ENCODE measurements at places on chromosomes 6 and 20.

DNA sequence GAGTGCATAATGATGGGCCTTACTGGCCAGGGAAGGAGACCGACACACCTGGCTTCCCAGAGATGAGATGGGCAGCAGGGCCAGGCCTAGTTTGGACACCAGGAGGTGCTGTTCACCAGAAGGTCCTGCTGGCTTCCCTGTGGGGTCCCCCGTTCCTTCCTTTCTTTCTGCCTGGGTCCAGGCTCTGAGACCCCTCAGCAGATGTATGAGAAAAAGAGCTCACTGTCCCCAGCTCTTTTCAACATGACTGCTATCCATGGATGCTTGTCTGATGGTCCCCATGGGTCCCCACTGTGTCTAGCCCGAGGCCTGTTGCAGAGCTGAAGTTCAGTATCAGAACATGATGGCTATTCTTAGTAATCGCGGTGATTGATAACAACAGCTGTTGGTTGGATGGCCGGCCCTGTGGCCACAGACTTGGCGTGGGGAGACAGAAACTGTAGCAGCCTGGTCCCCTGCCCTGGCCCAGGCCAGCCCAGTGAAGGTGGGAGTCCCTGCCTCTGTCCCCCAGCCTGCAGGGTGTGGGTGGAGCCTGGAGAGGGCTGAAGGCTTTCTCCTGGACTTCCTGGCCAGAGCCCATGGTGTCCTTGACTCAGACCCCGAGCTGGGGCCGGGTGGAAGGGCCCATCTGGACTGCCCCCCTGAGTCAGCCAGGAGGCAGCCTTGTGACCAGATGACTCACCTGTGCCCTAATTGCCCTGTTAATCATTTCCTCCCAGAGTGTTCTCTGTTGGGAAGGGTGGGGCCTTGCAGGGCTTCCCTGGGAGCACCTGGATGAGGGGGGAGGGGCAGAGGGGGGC, 9.9 kb upstream of the BAK1 start:
- peak; percentile 75 for DNase-seq

GRCh38 chr6:140915551-140915950, 1217.2 kb upstream of the GJE1 start:
- no peak for DNase-seq

- no peak for DNase-seq
Observed at GRCh38 chr6:52000064-52000463, 87.3 kb downstream of the PKHD1 start.

DNA sequence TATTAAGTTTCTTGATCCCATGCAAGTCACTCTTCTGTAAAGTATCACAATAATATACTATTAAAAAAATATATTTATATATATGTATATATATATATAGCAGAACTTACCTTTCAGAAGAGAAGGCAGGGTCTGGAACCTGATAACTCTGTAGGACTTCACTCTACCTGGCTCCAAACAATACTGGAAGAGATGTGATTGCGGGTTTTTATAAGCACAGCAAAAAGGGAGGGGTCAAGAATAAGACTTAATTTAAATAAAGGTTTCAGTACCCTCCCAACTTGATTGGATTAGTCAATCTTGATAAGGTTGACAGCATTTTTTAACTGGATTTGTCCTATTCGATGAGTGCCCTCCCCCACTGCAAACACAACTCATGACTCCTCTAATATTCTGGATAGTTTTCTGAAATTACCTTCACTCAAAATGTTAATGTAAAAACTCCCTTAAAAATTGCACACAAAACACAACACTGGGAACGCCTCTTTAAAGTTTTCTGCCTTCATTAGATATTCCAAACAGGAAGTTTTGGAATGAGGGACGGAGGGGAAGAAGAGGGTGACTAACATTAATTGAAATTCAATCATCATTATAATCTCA, 4.0 kb upstream of the ZNF217 start:
- DNase-seq, result no peak

GRCh38 chr20:24628985-24629384, 159.6 kb downstream of the SYNDIG1 start:
- DNase-seq, result no peak

- no peak for DNase-seq
Observed at GRCh38 chr20:10634683-10635411, 39.0 kb downstream of the JAG1 start.

GRCh38 chr6:82783587-82784236, 281.9 kb downstream of the UBE3D start:
- DNase-seq, result no peak

DNA sequence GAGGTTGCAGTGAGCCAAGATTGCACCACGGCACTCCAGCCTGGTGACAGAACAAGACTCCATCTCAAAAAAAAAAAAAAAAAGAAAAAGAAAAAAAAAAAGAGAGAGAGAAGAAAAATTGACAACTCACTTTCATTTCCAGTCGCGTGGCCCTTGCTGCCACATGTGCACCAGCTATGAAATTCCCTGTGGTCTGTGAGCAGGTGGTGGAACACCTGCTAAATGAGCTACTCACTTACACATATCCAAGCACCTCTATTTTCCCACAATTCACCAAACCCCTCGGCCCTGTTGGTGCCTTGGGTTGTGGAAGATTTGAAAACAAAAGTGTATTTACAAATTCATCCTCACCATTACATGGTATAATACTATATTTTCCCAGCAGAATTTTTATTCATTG, 105.2 kb upstream of the ASF1A start:
- DNase-seq, result no peak

- DNase-seq, result no peak
Observed at GRCh38 chr6:52389626-52390360, 27.8 kb downstream of the PAQR8 start.

DNA sequence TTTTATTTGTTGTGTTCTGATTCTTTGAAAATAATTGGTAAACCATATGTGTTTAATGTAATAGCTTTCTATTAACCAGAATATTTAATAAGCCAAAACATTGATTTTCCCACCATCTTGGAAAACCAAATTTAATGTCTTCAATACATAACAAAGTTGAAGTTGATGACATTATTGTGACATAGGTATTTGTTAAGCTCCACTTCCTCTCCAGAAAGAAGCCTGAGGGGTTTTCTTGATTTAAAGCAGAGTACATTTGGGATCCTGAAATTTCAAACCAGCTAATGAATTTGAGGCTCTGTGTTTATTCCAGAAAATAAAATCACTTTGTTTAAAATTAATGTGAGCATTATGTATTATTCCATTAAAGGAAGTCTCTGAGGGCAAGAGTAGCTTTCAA, 106.3 kb downstream of the PERP start:
- DNase-seq, result no peak

DNA sequence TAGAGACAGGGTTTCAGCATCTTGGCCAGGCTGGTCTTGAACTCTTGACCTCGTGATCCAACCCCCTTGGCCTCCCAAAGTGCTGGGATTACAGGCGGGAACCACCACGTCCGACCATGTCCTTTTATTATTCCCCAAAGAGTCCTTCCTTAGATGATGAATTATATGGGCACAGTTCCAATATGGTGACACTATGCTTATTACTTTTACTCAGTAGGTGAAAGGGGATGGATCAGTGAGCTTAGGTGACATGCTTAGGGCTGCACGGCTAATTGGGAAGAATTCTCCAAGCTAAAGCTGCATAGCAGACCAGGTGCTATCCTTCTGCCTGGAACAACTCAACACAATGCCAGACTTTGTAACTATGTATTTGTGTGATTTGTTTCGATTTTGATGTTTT, 38.2 kb upstream of the TFAP2C start:
- no peak for DNase-seq

- no peak for DNase-seq
Observed at GRCh38 chr6:144999127-144999526, 714.0 kb downstream of the UTRN start.

- no peak for DNase-seq
Observed at GRCh38 chr6:170429450-170429849, 122.9 kb downstream of the FAM120B start.

- no peak for DNase-seq
Observed at GRCh38 chr20:2602746-2603145, 49.7 kb upstream of the NOP56 start.

DNA sequence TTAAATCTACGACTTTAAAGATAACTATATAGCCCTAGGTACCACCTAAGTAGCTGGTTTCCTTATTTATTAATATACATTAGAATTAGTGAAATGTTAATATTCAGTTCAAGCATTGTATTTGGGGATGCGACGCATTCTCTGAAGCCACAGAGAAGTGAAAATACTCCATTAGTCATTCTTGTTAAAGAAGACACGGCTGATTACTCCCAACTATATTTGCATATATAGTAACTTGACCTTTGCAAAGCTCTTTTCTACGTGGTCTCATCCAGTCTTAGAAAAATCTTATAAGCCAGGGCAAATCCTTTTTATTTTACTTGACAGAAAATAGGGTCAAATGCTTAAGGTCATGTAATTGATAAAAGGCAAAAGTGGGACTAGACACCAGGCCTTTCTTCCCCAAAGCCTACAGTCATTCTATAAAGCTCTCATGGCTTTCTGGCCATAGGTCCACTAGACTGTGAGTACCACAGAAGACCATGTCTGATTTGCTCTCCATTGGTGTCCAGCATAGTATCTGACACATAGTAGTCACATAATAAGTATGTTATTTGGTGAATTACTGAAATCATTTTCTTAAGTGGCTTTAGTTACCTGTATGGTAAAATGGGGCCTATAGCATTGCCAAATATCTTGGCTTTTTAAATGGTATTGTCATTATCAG, 11.3 kb downstream of the ZHX3 start:
- no peak for DNase-seq

- no peak for DNase-seq
Observed at GRCh38 chr6:149169761-149170511, 147.6 kb upstream of the TAB2 start.

DNA sequence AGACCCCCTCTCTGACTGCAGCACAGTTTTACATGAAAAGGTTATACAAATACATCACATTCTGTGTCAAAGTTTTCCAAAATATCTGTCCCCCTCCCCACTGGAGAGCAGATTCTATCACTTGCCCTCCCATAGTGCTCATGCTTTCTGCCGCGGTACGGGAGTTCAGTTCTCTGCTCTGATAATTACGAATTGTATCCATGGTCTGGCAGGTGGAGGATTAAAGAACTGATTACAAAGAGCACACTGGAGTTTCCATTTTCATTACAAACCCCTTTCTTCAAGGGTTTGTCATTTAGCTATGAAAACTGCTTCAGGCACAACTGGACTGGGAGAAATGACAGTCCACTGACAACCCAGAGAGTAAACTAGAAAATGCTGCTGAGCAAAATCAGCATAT, 166.0 kb downstream of the PDSS2 start:
- no peak for DNase-seq

- DNase-seq, result no peak
Observed at GRCh38 chr6:36955136-36955535, 598 bp downstream of the PI16 start.

DNA sequence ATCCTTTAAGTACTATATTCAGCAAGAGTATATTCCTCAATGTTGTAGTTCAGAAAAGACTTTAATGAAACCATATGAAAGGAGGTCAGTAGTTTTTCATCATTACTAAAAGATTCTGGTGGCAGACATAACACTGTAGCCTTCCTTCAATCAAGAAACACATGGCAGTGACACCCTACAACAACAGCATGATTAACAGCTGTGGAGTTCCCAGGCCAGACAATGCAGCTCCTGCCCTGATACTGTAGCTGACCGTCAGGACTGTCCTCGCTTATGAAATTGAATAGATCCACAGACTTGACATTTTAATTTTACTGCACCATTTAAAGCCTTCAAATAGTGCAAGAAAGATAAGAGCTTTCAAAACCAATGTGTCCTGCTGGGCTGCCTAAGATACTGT, 43.6 kb downstream of the USP45 start:
- DNase-seq, result no peak

DNA sequence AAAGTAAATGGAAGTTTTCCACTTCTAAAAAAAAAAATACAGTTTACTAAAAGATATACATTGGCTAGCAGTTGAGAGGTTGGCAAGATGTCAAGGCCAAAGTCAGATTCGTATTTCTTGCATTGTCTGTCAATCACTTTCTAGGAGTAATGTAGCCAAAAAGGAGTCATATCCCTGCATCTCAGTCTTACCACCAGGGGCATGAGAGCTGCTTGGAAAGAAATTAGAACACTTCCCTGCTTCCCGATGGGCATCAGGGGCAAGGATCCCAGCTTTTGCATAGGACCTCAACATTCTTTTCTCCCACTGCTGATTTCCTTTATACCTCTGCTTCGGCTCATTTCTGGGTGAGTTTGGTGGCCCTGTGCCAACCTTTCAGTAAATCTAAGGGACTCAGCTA, 581.0 kb upstream of the MAP3K7 start:
- no peak for DNase-seq

DNA sequence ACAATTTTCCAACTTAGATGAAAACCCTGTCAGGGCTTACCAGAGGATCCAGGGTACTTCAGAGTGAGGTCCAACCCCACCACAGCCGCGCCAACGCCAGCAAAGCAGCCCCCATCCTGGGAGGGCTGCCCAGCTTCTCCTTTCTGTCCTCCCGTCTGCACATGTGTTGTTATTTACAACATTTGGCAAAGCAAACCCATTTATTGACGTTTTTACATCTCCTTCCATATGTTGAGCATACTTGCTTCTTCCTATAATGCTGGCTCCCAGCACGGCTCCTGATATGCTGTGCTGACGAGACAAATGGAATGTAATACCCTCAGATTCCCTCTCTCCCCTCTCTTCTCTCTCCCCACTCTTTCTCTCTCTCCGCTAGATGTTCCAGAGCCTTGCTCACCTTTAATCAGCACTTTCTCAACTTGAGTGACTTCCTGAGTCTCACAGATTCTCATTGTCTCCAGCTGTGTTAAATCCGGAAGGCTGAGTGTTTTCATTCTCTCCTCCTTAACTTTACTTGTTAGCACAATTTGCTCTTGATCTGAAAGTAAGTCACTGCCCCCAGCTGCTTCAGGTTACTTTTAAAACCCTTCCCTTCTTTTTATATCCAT, 22.7 kb downstream of the RCAN2 start:
- no peak for DNase-seq

DNA sequence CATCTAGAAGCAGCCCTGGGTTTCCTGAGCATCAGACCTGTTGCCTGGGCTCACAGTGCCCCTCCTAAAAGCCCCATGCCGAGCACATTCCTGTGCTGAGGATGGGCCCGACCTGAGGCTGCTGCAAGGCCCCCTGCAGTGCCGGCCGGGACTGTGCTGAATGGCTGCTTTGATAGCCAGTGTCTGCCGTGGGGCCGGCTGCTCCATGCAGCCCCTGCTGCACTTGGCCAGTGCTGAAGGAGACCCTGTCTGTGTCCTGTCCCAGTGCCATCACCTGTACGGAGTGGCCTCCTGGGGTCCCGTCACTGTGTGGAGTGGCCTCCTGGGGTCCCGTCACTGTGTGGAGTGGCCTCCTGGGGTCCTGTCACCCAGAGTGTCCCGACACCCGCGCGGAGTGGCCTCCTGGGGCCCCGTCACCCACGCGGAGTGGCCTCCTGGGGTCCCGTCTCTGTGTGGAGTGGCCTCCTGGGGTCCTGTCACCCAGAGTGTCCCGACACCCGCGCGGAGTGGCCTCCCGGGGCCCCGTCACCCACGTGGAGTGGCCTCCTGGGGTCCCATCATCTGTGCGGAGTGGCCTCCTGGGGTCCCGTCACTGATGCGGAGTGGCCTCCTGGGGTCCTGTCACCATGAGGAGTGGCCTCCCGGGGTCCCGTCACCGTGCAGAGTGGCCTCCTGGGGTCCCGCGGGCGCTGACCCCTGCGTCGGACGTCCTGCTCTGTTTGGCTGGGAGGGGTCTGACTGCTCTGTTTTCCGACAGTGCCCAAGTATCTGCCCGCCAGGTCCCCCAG, 7.0 kb downstream of the COL9A3 start:
- no peak for DNase-seq

Measured in GM04504 (cell line).